ENCODE measurements at places on chromosomes 2 and 18.

DNA sequence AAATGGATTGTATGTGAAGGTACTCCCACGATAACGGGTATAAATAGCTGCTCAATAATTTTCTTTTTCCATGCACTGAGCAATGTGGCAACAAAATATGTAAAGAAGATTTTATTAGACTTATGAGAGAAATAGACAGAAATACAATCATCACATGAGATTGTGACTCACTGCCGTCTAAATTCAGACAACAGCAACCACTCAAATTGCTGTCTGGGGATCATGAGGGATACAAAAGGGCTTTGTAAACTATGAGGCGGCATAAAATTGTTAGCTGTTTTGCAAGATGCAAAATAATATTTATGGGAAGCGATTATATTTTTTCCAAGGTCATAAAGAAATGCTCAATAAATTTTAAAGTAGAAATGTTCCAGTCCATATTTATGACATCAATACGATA lies 259.1 kb upstream of the AGAP1 start:
- DNase-seq = no peak

GRCh38 chr2:2842466-2842865 lies 511.4 kb upstream of the MYT1L start:
- DNase-seq = no peak

- no peak for DNase-seq
Measured at GRCh38 chr2:121804340-121804739, 48.9 kb downstream of the TSN start.

DNA sequence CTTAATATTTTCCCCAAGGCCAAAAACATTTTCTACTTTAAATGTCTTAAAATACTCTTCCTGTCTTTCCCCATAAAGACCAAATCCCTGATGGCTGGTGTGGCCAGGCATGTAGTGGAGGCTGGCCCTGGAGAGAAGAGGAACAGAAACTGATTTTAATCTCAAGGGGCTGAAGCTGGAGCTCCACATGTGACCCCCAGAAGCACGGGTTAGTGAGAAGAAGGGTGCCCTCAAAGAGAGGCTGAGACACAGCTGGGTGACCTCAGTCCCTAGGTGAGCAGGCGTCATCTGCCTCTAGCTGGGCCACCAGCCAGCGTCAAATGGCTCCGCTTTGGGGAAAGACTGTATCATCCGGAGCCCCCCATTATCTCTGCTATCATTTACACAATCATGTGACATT lies 19.3 kb upstream of the TMEM18 start:
- no peak for DNase-seq

- DNase-seq = no peak
Measured at GRCh38 chr2:220143336-220143735, 515.9 kb downstream of the SLC4A3 start.

DNA sequence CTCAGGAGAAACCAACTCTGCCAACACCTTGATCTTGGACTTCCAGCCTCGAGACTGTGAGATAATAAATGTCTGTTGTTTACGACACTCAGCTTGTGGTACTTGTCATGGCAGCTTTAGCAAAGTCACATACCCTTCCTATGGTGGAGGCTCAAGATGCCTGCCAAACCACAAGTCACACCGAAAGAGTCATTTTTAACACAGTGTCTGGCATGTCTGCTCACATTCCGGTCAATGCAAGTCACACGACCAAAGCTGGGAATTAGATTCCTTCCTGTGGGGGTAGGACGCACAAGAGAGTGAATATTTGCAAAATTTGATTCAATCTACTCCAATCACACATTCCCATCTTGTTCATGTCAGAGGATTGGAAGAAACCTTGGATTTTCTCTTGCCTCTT lies 24.6 kb downstream of the KCNE4 start:
- DNase-seq = no peak

DNA sequence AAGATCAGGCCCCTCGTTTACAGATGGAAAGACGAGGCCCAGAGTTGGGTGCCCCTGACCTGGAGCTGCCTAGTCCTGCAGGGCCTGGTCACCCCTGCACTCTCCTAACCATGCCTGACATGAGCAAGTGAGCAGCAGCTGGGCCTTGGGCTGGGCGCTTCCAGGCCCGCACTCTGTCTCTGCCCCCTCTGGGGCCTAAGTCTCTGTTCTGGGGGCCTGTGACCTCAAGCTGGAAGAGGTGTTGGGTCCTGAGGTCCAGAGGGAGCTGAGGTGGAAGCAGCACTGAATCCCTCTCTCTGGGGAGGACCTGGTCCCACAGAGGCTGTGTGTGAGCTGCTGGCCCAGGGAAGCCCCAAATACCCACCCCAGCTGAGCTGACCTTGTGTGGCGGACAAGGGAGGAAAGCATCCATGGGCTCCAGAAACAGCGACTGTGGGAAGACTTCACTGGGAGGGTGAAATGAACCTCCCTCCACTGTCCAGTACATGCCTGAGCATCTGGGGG lies 46.1 kb upstream of the GPC1 start:
- no peak for DNase-seq

GRCh38 chr18:26657631-26658581 lies 109.6 kb upstream of the KCTD1 start:
- DNase-seq = no peak

DNA sequence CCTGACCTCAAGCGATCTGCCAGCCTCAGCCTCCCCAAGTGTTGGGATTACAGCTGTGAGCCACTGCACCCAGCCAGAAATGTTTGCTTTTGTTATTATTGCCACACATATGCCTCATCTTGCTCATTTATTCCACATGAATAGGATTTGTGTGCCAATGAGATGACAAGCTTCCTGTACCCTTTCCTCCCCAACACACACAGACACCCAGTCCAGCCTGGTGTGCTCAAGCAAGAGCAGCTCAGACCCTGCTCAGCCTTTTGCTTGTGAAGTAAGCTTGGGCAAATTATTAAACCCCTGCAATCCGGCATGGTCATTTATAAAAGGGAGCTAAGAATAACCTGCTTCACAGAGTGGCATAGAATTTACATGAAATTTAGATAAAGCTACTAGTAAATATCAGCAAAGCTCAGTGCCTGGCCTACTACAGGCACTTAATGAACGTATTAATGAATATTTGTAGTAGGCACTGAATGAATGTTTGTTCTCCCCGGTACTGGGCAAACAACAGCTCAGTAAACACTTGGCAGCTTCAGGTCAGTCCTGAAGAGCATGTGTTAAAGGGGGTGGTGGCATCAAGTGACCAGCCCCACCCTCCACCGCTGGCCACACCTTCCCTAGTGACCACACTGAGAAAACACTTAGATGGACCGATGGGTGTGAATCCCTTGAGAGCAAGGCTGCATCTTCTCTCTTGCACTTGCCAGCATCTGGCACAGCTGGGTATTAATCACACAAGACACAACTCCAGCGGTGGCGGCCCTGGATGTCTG lies 280.2 kb downstream of the SRBD1 start:
- DNase-seq = no peak

All from activated T-helper 1 cell treated with anti-CD3 and anti-CD28 coated beads, Interleukin-2, amount 50 U/mL, for 16 hours (primary cell).